ENCODE measurements at places on chromosomes 7 and 10. TPM values are rescaled to one million over a fixed set of nuclear protein-coding genes. Genes with fewer than 3 reads are reported as not detected.

The ANXA8L1 gene
- total RNA-seq = not detected

The VGF gene
- 7.7 TPM for total RNA-seq

DNA sequence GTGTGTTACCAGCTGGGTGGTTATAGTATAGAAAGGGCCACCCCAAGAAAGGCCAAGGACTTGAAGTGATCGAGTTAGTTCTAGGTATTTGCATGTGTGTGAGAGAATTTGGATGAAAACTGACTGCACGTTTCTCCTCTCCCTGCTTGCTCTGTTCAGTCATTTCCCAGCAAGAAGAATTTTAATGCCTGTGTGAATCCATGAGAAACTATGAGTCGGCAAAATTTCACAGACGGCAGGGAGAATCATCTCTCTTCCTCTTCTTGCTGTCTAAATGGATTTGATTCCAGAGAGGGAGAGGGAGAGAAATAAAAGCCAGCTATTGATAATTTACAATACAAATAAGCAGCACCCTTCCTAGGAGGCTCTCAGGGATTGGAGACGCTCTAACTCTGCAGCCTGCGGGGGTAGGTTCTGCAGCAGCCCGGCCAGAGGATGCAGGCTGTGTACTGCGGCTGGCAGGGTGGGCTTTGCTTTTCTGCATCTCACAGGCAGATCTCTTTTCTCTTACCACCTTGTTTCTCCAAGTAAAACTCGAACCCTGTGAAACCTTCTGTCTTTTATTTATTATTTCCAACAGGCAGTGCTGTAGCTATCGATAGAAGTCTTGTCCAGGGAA lies 183.6 kb downstream of the TCF7L2 start:
- no peak for DNase-seq

The CRYGN gene
- under 0.01 TPM for total RNA-seq

DNA sequence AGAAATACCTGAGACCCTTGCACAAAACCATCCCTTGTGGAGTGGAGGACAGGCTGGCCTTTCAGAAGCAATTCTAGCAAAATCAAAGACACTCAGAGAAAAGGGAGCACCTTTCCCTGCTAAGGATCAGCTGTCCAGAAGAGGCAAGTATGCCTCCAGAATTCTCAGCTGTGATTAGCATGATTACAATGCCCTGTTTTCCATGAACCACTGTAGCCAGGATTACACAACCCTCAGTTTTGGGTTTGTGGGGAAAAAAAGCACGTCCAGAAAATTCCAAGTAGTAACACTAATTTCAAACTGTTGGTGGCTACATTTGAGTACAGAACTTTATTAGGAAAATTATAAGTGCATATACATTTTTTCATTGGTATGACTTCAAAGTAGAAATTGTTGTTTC lies 15.0 kb downstream of the CXCL12 start:
- DNase-seq = no peak

The GPRIN2 gene
- total RNA-seq = 18.8 TPM

The HABP2 gene
- not detected for total RNA-seq

DNA sequence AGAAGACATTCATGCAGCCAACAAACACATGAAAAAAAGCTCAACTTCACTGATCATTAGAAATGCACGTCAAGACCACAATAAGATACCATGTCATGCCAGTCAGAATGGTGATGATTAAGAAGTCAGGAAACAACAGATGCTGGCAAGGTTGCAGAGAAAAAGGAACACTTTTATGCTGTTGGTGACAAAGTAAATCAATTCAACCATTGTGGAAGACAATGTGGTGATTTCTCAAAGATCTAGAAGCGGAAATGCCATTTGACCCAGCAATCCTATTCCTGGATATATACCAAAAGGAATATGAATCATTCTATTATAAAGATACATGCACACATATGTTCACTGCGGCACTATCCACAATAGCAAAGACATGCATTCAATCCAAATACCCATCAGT lies 77.6 kb downstream of the C10orf90 start:
- no peak for DNase-seq

- DNase-seq = no peak
These were observed 121.2 kb downstream of the EMX2 start for GRCh38 chr10:117663750-117664149.

The UFSP1 gene
- total RNA-seq = 3.7 TPM

DNA sequence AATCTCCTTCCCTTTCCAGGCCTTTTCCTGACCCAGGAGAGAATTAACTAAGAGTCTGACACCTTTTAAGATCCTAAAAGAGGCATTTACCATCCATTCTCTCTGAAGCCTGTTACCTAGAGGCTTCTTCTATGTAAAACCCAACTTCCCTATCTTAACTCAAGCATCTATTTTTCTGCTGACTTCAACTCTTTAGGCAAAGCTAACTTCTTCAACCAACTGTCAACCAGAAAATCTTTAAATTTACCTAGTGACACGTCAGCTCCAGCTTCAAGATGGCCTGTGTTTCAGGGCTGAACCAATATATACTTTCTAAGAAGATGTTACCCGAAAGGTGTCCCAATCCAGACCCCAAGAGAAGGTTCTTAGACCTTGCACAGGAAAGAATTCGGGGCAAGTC lies 492.3 kb upstream of the AUTS2 start:
- DNase-seq = no peak

The TDRD1 gene
- 0.41 TPM for total RNA-seq

GRCh38 chr10:44982496-44982895 lies 3.9 kb upstream of the DEPP1 start:
- no peak for DNase-seq

DNA sequence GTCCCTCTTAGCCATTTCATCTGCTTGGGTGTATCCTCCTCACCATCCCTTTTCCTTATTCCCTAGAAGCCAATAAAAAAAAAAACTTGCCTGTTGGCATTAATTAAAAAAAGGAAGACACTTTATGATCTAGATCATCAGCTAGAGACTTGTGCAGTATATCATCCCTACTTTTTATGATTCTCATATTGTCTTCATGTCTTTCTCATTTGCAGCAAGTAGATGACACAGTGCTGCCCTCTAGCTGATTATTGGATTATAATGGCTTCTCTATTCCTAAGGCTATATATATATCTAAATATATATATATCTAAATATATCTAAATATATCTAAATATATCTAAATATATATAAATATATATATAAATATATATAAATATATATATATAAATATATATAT lies 272.4 kb upstream of the LRGUK start:
- DNase-seq = no peak

DNA sequence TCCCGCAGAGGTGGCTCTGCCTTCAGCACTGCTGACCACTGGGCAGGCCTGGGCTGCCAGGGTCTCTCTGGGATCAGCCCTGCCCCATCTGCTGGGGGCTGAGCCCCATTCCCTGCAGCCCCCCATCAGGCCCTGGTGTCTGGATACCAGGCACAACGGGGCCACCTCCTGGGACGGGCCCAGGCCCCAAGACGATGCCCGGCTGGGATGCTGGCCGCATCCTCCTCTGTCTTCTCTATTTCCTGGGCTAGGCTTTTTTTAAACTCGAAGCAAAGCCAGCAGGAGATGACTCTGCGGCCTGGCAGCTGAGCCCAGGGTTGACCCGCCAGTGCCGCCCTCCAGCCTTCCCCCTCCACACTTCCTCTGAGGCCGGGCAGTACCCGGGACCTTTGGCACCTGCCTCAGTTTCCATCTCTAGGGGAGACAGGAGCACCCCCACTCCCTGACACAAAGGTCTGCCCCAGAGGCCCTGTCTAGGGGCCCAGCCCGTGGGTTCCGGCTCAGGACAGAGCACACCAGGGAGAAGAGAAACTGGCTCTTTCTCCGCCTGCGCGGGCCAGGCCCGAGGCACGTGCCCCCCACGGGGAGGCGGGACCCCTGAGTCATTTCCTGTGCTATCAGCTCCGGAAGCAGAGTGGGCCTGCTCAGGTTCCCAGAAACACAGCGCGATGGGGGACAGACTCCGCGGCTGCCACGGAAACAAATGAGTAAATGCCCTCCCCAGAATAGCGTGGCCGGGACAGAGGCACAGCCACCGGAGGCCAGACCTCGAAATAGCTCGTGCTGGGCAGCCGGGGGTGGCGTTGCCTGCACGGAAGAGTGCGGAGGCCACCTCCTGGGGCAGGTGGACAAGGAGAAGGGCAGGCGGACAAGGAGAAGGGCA lies 84.6 kb upstream of the PDGFA start:
- no peak for DNase-seq

GRCh38 chr10:90751107-90751997 lies 106.5 kb downstream of the HTR7 start:
- no peak for DNase-seq

- no peak for DNase-seq
These were observed 121.5 kb downstream of the POLR1F start for GRCh38 chr7:19587291-19587690.

GRCh38 chr7:92297736-92298135 lies 52.0 kb downstream of the ANKIB1 start:
- DNase-seq = no peak

The NCF1 gene
- total RNA-seq = under 0.01 TPM

The GOLGA7B gene
- 17.9 TPM for total RNA-seq

The HOXA4 gene
- not detected for total RNA-seq

Data from frontal cortex (tissue), 4 donors.